ENCODE measurements at places on chromosomes 4 and X. TPM values are rescaled to one million over a fixed set of nuclear protein-coding genes. Genes with fewer than 3 reads are reported as not detected.

USP17L12 gene
- not detected for polyA plus RNA-seq

MAP7D2 gene
- 3.6 TPM for polyA plus RNA-seq

FOXP3 gene
- 0.45 TPM for polyA plus RNA-seq

FAM9B gene
- not detected for polyA plus RNA-seq

TRIM60 gene
- polyA plus RNA-seq = not detected

- no peak for DNase-seq
Measured at GRCh38 chr4:1265351-1265750, 16.4 kb upstream of the CTBP1 start.

- no peak for DNase-seq
Measured at GRCh38 chr4:81607950-81608349, 136.2 kb upstream of the RASGEF1B start.

DNA sequence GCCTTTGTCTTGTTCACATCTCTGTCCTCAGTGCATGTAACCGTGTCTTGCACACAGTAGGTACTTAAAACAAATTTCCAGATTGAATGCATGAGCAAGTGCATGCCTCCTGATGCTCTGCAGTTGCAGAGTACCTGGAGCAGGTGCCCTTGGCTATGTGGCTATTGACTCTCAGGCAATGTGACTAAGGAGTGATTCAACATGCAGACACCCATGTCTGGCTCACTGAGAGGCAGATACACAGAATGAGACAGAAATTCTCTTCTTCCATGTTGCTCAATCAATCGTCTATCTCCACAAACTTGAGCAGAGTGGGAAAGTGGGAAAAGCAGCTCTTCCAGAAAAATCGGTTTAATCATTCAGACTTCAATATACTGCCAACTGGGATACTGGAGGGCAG lies 111.0 kb downstream of the CHRDL1 start:
- DNase-seq = no peak

GRCh38 chr4:22385611-22386011 lies 130.3 kb downstream of the ADGRA3 start:
- no peak for DNase-seq

DNA sequence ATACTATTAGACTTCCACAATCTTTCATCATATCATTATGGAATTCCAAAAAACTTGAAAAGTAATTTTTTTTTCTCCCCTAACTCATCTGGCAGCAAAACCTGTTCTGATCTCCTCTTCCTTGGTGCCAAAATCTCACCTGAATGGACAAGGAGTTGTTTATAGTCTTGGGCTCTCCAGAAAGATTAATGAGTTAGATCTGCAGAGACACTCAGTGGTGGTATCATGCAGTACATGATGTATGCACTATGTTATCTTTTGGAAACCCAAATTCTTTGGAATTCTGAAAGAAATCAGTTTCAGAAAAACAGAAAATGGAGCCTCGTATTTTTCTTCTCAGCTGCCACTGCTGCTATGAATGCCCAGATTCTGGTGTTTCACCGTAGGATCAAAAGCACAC lies 11.7 kb downstream of the GPM6B start:
- DNase-seq = no peak

DNA sequence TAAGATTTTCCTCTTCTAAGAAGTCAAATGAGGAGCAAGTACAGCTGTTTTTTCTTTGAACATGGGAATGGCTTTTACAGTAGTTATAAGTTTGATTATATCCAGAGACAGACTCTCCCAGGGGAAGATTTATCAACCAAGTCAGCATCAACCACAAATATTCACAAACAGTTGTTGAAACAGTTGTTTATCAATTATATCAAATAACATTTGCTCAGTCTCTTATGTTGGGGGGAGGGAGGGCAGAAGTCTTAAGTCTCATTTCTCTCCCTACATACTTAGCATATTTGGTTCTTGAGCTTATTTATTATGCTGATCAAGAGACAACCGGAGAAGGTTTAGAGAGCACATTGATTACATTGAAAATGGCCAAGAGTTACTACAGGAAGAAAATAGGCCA lies 110.1 kb downstream of the FBXO8 start:
- peak; percentile 29 for DNase-seq

DNA sequence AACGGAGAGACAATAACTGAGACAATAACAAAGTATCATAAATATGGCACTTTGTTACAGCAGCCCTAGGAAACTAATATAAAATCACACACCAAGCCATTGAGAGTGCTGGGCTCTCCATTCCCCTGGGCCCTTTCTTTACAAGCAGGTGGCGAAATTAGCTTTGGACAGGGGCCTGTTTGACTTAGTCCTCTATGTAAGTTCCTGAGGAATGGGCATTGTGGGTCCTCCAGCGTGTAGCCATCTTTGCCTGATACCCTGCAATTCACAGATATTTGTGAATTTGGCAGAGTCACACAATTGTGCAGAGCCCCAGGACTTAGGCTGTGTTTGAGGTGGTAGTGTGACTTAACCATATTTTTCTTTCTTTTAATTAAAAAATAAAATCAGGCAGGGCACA lies 67.6 kb downstream of the BCOR start:
- DNase-seq = no peak

GRCh38 chr4:58225460-58225859 lies 1115.3 kb upstream of the IGFBP7 start:
- DNase-seq = peak; percentile 7

DNA sequence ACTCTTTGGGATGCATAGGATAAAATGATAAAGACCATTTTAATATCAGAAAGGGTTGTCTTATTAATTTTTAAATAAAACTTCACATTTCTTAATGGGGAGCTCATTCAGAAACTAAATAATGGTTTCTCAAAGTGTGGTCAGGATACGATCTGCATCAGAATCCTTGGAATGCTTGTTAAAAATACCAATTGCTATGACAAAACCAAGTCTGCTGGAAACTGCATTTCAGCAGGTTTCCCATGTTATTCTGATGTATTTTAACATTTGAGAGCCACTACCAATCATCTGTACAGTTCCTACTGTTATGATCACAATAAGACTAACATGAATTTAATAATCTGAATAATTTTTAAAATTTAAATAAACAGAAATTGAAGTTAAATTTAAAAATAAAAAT lies 115.1 kb downstream of the SOWAHB start:
- no peak for DNase-seq

DNA sequence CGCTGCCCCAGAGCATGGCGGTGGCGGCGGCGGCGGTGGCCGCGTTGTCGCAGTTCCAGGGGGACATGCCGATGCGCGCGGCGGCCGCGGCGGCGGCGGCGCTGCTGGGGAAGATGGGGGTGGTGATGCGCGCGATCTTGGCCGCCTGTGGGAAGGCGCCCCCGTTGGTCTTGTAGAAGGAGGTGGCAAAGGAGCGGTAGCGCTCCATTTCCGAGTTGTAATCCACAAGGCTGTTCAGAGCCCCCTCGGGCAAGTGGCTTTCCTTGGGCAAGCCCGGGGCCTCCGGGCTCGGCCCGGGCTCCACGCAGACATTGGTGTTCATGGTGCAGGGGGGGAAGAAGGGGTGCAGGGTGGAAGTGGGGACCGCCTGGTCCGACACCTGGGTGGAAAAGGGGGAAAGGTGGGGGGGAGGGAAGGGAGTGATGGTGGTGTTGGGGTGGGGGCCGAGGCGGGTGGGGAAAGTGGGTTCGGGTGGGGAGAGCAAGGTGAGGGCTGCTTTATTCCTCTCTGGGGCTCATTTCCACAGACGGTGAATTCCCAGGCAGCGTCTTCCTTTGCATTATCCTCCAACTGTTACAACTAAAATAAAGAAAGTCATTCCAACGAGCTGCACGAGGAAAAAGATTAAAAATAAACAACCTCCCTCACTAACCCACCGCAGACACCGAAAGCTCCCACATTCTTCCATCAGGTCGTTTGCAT lies 3.1 kb downstream of the CXXC4 start:
- DNase-seq = peak; percentile 66
